Daoy (cell line): ENCODE measurements at places on chromosomes 5 and 9. TPM values are rescaled to one million over a fixed set of nuclear protein-coding genes. Genes with fewer than 3 reads are reported as not detected.
A peak's percentile ranks its signal among the peaks of the same experiment; 100 is the strongest.

DNA sequence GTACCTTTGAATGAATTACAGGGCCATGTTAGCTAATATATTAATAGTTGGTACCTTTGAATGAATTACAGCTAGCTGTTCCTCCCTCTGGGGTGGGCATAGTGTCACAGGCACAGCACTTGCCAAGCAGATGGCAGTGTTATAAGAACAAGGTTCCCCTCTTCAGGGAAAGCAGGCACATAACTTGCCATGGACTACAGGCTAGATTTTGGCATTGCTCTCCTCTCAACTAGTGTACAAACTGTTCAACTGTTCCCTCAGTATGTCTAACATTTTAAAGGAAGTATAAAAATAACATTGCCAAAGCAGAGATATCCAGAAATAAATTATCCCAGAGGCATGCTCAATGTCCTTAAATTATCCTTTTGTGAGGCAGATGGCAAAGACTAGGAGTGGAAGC lies 33.7 kb downstream of the ABITRAM start:
- DNase-seq: no peak

- no peak for DNase-seq
Measured at GRCh38 chr5:102313912-102314311, 17.8 kb upstream of the SLCO4C1 start.

Gene GDNF
- total RNA-seq: 1.7 and 1.8 TPM in 2 replicates

DNA sequence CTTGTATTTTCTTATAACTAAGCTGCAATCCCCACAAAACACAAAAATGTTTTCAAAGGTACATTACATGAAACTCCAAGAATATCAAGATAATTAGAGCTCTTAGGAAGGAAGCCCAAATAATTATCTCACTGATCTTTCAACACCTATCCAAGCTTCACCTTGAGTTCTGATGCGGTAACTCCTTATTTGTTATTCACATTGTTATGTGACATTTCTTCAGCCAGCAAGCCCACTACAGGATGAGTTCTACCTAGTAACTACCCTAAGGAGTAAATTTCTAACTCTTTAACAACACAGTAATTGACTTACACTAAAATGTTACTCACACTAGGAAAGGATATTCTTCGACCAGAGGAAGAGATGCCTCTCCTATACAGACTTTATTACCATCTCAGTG lies 9.9 kb downstream of the NR6A1 start:
- no peak for DNase-seq

DNA sequence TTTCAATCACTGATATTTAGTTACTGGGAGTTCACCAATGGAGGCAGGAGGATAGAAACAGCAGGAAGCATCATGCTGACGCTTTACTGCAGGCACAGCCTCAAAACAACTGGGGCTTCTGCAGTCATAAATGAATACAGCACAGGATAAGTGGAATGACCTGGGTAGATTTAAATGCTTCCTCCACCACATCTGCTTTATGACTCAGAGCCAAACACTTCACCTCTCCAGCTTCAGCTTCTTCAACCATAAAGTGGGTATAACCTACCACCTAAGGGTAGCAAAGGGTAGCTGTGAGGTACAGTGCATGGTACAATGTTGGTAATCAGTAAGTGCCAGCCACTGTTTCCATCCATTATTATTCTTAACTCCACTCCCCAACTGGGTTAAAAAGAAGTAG lies 28.4 kb downstream of the RASEF start:
- DNase-seq: peak; percentile 80
